ENCODE measurements at places on chromosomes 5 and 9.
A peak's percentile ranks its signal among the peaks of the same experiment; 100 is the strongest.

DNA sequence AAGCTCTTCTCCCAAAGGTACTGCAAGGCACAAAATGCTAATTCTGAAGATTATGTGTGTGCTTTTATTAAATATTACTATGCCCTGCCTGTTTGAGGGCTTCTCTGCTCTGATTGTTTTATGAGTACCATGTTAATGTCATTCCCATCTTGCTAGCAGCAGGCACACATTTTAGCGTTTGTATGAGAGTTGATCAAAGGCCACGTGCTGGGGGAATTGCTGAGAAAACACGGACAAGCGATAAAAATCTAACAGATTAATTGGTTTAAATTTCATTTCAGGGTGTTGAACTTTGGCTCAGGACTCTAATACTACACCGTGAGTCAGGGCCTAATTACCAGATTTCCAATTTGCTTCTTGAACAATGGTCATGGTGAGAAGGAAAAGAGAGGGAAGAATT is 298.4 kb downstream of the EBF1 start:
- peak; percentile 68 for DNase-seq

- no peak for DNase-seq
Observed at GRCh38 chr5:139253115-139253514, 40.4 kb upstream of the MATR3 start.

- no peak for DNase-seq
Observed at GRCh38 chr5:137753691-137754187, 424 bp downstream of the HNRNPA0 start.

GRCh38 chr9:76677481-76678055 is 86.7 kb upstream of the PCA3 start:
- DNase-seq, result no peak

GRCh38 chr9:120931231-120932085 is 4.9 kb upstream of the TRAF1 start:
- DNase-seq, result no peak

GRCh38 chr9:78574354-78575045 is 277.6 kb downstream of the PSAT1 start:
- no peak for DNase-seq

GRCh38 chr9:19146441-19147024 is 19.2 kb upstream of the PLIN2 start:
- DNase-seq, result no peak
